G401 (cell line): ENCODE measurements at places on chromosomes 6 and 20. TPM values are rescaled to one million over a fixed set of nuclear protein-coding genes. Genes with fewer than 3 reads are reported as not detected.

Gene HLA-DRB1
- not detected in 2 replicates for total RNA-seq

GRCh38 chr20:51008718-51009117 lies 14.2 kb downstream of the KCNG1 start:
- no peak for DNase-seq

Gene IYD
- not detected in 2 replicates for total RNA-seq

Gene RHAG
- total RNA-seq: not detected in 2 replicates

Gene PRR18
- total RNA-seq: not detected in 2 replicates

Gene CCN2
- 40.3 and 42.9 TPM in 2 replicates for total RNA-seq
